ENCODE measurements at places on chromosomes 6 and 20.

- DNase-seq, result no peak
Measured at GRCh38 chr20:43092386-43093088, 97.2 kb downstream of the PTPRT start.

GRCh38 chr6:113115196-113115595 is 741.9 kb upstream of the MARCKS start:
- no peak for DNase-seq

DNA sequence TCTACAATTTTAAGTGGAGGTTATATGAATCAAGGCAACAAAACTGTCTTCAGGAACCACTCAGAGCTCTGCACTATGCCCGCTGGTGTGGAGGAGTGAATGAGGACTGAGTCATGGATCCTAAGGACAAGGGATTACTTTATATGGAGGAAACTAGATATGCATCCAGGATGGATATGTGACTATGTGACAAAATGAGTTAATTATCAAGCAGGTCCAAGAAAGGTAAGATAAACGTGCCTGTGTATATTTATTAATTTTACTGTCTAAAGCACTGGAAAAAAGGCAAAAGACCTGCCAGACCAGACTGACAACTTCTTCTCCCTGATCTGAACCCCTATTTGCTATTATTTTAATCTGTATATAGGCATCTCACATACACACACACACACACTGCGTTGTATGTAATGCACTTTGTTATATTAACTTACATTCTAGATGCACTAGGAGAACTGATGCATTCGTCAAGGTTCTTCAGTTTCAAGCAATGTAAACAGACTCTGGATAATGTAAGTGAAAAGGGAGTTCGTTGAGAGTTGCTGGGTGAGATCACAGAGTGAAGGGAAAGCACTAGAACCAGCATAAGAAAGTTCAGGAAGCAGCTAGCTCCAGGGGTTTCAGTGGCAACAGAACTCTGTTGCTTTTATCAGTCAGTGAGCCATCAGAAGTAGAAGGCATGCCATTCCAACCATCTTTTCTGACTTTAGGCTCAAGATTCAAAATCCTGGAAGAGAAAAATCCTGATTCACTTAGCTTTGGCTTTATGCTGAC is 26.4 kb upstream of the ADGRG6 start:
- no peak for DNase-seq

GRCh38 chr6:123925842-123926399 is 122.3 kb downstream of the NKAIN2 start:
- no peak for DNase-seq

DNA sequence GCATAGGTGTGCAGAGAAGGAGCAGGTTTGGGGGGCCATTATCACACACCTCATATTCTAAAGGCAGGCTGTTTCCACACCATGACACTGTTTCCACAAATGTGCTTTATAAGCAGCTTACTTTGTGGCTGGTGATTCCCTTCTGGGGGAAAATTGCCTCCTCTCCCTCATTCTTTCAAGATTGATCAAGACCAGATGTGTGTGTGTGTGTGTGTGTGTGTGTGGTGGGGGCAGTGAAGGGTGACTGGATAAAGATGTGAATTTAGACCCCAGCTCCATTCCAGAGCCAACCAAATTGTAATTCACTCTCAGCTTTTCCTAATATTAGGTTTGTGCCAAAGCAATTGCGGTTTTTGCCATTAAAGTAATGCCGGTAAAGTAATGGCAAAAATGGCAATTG is 45.6 kb downstream of the EDN3 start:
- no peak for DNase-seq

DNA sequence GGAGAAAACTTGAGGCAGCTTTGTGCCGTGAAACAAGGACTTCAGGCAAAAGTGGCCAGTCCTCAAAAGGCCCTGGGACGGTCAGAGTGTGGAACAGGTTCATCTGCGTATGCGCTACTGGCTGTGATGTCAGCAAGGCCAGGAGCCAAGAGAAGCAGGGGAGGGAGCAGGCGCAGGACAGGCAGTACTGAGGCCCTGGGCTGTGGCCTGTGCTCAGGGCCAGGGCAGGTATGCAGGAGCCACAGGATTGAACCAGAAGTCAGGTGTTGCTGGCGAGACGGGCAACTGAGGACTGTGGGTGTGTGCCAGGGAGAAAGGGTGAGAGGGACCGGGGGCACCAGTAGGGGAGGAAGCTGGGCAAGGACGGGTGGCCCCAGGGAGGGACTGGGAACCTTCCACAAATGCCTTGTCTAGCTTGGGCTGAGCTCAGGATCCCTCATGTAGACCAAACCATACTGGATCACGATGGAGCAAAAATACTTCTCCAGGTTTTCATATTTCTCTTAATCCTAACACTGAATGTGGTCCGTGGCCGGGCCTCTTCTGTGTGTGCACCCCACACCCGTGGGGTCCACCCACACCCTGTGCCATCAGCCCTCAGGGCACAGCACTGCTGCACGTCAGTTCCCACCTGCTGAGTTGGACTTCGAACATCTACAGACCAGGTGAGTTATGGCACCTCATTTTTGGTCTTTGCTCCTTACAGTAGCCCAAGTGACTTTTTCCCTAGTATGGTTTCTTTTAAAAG is 46.9 kb downstream of the GINS1 start:
- no peak for DNase-seq

DNA sequence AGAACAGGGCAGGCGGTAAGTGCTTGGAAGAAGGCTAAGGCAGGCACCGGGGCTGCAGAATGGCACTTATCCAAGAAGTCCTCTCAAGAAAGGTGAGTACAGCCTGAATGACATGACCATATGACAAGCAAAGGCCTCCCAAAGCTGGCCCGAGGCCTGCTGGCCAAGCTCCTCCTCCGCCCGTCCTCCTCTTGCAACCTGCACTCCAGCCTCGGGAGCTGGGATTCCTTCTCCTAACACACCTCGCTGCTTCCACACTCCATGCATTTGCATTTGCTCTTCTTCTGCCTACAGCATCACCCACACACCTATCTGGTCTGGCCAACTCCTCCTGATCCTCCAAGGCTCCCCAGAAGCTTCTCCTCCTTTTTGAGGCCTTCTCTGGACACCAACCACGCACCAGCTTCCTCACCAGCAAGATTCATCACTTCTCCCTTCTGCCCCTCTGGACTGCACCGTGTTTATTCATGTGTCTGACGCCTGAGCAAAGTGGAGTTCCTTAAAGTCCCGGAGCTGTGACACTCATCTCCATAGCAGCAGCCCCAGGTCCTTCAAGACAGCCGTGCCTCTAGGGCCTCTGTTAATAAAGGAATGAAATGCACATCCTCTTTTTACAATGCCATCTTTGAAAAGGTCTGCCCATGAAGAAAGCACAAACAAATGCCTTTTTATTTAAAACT is 32.3 kb downstream of the CNKSR3 start:
- no peak for DNase-seq

GRCh38 chr6:139060332-139060731 is 31.8 kb downstream of the ABRACL start:
- DNase-seq, result no peak

GRCh38 chr6:149529650-149530049 is 16.2 kb downstream of the PPIL4 start:
- no peak for DNase-seq

DNA sequence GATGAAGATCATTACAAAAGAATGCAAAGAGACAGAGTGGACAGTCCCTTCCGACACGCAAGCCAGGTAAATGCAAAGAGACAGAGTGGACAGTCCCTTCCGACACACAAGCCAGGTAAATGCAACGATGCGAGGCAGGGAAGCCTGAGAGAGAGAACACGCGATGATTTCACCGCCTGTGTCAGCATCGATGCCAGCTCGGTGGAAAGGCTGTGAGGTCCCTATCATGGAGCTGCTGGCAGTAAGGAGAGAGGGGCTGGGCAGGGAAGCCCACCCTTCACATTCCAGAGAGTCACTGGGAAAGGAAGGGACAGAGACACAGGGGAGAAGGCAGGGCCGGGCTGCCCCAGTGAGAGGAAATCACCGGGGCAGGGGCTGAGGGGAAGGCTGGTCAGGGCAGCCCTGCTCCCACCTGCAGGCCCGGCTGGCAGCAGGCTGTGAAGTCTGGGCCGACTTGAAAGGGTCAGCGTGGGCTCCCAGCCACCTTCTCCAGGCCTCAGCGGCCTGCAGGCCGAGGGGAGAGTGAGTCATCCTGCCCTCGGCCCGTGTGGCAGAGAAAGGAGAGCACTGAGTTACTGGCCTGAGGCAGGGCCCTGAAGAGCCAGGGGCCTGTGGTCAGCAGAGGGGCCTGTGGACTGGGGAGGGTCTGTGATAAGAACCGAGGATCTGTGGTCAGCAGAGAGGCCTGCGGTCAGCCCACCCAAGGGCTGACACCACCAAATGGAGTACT is 80.4 kb downstream of the DACT2 start:
- no peak for DNase-seq

DNA sequence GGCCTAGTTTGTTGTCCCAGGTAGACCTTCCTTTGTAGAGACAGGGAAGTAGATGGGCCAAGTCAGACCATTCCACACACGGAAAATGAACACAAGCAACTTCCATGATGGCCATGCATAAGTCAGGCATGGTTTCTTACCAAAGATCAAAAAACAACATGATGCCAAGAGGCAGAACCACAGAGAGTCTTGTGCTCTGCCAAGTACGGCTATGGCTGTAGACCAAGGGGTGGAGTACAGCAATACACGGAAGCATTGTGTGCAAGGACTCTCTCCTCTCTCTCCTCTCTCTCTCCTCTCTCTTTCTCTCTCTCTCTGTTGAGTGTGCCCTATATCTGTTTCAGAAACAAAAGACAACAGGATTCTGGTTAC is 4.8 kb upstream of the DUSP22 start:
- DNase-seq, result no peak

GRCh38 chr6:17393892-17394631 is 667 bp downstream of the CAP2 start:
- DNase-seq, result no peak

GRCh38 chr6:30883685-30884520 is at the start of gene DDR1:
TSS of gene DDR1 (plus strand) at chr6:30884519. CDS start at chr6:30888730, 4,211 bp downstream.
- DNase-seq, result peak; percentile 33

GRCh38 chr20:60104993-60105803 is 147.0 kb downstream of the CDH26 start:
- DNase-seq, result no peak

- no peak for DNase-seq
Measured at GRCh38 chr6:40413239-40413638, 173.9 kb downstream of the LRFN2 start.

DNA sequence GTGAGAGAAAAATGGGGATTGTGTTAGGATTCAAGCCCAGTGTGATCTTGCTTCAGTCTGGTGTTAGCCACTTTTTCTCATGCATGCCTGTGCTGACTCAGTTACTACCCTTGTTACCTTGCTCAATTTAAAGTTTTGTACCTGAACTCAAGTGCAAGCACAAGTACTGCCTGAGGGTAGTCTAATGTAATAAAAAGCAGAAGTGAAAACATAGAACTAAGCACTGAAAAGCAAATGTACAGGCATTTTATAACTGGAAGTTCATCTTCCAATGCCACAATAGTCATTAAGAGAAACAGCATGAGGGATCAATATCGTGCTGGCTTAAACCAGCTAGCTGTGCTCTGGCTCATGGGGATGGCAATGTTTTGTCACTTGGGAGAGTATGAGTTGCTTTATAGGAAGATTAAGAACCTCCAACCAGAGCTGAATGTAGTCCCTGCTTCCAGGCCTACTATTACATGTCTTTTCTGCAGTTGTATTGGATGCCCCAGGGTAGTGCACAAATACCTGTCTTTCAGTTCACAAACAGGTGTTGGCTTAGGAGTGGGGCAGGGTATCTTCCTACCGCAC is 48.7 kb downstream of the SLC35F1 start:
- DNase-seq, result no peak

DNA sequence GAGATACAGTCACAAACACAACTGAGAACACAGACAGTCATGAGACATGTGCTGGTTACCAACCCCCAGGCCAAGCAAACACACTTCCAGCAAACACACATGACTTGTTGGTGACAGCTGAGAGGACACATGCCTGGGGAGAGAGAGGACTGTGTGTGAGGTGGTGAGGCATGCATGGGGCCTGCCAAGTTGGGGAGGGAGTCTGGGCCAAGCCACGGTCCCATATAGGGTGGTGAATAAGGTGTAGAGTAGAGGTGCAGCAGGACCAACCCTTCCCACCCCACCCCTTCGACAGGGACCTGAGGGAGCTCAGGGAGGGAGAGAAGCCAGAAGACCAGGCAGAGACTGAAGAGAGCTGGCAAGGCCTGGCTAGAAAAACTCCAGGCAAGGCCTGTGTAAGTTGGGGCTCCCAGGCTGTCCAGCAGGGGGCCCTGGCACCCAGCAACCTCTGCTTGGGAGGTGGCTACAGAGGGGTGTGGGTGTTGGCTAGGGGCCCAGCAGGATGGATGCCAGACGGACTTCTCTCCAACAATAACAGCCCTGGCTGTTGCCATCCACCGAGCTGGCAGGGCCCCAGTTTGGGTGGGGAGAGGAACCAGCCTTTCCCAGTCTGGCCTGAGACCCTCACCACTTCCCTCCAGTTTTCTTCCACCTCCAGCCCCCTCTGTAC is 2.0 kb upstream of the SLC29A1 start:
- DNase-seq, result peak; percentile 48

DNA sequence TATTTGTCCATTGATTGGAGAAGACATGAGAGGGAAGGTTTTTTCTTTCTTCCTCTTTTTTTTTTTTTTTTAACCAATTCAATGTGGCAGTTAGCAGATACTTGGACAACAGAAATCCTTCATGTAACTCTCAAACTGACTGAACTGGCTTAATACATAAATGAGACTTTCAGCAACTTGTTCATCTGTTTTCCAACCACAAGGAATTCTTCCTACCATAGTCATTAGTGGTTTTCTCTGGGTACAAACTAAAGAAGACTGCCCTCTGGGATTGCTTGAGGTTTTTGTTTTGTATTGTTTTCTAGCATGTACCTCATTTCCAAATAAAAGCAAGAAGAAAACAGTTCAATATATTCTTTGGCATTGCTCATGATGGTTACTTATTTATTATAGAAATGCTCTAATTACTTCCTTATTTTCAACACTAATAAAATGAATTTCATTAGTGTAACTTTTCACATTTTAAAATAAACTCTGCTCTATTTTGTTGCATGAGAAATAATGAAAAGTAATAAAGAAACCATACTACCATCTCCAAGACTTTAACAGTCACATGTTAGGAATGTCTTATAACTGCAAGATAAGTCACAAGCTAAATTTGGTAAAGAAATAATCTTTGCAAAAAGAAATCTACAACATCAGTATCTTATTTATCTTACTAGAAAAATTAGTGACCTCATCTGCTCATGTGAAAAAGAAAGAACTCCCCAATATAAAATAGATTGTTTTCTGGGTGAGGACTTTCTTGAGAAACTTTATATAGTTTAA is 52.0 kb downstream of the ME1 start:
- DNase-seq, result no peak

GRCh38 chr6:87251225-87251624 is 71.2 kb upstream of the SMIM8 start:
- DNase-seq, result no peak

GRCh38 chr20:21101932-21102575 is 4.1 kb downstream of the LINC00237 start:
- DNase-seq, result no peak

Measured in T-helper 1 cell (primary cell).